ENCODE measurements at places on chromosomes 5 and 9.
A peak's percentile ranks its signal among the peaks of the same experiment; 100 is the strongest.

DNA sequence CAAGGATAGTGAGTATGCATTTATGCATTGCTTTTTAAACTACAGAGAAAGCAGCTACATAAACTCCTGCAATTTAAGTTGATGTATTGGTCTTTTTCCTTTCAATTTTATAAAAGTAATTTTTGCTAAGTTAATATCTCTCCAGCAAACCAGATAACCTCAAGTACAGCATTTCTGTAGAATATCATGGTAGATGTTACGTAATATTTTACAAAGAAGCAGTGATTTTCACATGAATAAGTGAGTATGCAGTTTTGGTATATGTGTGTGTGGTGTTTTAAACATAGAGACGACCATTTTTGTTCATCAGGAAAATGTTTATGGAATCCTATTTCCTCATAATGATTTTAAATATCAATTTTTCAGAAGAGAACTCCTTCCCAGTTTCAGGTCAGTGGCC is 118.9 kb downstream of the INSYN2B start:
- DNase-seq: no peak

GRCh38 chr9:37922363-37923117 is 18.6 kb upstream of the SLC25A51 start:
- DNase-seq: no peak

DNA sequence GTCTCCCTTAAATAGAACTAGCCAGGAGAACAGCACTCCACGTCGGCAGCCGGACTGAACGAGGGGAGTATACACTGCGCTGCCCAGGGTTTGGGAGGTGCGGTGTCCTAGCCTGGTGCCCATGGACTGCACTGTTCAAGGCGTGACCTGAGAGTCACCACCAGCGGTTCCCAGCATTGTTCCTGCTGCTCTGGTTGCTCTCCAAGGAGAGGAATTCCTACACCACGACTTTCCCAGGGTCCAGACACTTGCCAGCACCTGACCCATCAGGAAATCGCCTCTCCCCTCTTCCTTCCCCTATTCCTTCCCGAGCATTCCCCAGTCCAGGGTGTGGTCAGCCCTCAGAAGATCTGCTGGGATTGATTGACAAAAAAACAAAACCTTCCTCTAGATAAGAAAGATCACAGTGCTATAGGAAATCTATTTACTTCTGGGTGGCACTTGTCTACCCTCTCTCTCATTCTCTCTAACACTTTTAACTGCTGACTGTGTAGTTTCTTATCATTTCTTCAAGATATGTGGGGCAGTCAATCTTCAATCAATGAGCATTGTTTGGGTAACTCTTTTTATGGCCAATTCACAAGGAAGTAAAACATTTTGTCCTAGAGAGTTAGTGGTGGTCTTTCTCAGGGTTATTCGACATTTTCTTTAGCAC is 297.8 kb upstream of the ACTBL2 start:
- DNase-seq: no peak

DNA sequence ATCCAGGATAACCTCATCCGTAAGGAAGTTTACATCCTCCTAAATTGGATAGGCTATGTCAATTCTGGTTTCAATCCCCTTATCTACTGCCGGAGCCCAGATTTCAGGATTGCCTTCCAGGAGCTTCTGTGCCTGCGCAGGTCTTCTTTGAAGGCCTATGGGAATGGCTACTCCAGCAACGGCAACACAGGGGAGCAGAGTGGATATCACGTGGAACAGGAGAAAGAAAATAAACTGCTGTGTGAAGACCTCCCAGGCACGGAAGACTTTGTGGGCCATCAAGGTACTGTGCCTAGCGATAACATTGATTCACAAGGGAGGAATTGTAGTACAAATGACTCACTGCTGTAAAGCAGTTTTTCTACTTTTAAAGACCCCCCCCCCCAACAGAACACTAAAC is 1.3 kb downstream of the ADRB2 start:
- DNase-seq: no peak

- DNase-seq: no peak
Measured at GRCh38 chr9:113898596-113898995, 22.5 kb downstream of the ZNF618 start.

DNA sequence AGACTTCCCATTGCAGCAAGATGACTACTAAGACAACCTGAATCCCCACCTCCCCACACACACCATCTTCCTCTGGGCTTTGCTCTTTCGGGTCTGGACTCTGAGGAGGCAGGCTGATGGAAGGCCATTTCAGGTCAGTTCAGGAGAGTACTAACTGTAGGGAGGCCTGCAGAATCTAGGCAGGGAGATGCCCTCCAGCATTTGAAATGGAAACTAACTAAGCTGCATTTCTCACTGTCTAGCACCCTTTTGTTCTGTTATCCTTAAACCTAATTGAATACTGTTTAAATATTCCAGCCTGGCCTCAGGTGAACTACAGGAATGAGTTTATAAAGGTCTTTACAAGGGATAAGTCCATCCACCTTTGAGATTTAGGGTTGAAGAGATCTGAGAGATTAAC is 4.9 kb upstream of the TBCA start:
- no peak for DNase-seq

DNA sequence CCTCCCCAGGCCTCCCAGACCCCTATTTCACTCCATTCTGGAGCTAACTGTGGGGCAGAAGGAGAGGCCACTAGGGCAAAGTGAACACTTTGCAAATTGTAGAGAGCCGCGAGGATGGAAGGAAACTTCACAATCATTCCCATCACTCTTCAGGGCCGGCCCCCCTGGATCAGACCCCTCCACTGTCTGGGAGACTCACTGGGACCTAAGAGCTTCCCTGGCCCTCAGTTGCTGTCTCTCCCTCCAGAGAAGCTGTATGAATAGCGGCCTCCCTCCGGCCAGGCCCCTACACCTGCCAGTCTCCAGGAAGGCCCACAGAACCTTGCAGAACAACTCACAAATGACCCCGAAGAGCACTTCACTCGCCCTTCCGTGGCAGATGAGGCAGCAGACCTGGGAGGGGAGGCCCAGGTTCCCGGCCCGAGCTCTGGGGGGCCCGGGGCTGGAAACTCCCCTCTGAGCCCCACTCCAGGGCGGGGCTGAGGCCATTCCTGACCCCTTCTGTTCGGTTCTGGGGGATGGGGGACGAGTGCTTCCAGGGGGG is 141.9 kb upstream of the IER5L start:
- DNase-seq: no peak

DNA sequence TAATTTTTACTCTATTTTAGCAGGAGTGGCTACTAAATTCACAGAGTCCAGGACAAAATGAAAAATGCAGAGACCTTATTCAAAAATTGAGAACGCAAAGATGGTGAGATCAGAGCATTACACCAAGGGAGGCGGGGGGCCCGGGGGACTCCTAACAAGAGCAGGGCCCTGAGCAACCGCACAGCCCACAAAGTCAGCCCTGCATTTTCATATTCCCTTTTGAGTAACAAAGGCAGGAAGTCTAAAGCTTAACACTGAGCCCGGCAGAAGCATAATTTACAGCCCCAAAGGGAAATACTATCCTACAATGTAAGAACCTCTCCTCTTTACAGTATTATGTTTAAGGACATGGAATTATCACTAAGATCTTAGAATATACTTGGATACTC is 69.4 kb downstream of the TLE1 start:
- DNase-seq: no peak

GRCh38 chr5:111389390-111390082 is 122.8 kb downstream of the STARD4 start:
- DNase-seq: no peak

- DNase-seq: no peak
Measured at GRCh38 chr9:88810826-88811225, 180.4 kb upstream of the S1PR3 start.

GRCh38 chr9:114851306-114851705 is 45.5 kb upstream of the TNFSF15 start:
- no peak for DNase-seq

GRCh38 chr9:136169495-136169894 is 35.4 kb downstream of the LHX3 start:
- no peak for DNase-seq

DNA sequence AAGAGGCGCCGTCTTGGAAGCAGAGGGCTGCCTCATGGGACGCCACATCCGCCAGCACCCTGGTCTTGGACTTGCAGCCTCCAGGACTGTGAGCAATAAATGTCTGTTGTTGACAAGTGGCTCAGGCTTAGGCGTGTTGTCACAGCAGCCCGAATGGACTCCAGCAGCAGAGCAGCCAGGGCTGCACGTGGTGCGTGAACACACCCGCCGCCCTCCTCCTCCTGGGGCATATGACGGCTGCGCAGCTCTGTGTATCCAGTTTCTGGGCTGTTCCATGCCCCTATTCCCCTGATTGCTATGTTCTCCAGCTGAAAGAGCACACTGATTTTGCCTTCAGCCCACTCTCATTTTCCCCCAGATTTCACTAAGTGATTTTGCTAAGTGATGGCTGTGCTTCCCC is 36.0 kb upstream of the CLPTM1L start:
- DNase-seq: peak; percentile 19

DNA sequence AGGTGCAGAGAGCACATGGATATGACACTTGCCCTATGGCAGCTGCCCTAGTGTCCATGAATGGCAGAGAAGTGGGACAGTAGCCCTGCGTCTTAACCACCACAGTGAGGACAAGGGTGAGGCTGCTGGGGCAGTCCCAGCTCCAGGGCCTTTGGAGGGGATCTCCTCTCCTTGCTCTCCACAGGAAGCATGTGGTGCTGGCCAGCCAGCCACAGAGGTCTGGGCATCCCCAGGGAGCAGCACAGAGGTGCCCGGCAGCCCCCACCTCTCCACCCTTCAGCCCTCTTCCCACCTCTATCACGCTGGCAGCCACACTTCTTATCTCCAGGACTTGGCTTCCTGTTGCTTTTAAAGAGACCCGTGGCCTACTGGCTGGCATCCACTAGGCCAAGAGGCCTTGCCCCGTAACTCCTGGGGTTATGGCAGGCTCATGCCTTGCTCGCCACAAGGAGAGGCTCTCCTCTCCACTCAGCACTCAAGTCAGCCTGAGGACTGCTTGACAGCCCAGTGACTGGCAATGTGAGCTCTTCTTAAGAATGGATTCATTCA is 21.9 kb downstream of the CSF2 start:
- DNase-seq: no peak

- no peak for DNase-seq
Measured at GRCh38 chr5:35342664-35343063, 112.4 kb upstream of the PRLR start.

GRCh38 chr5:96256795-96257470 is 176.1 kb downstream of the PCSK1 start:
- DNase-seq: no peak

- no peak for DNase-seq
Measured at GRCh38 chr5:32279223-32279622, 33.5 kb downstream of the MTMR12 start.

GRCh38 chr9:8872802-8873201 is 1073.2 kb upstream of the DMAC1 start:
- no peak for DNase-seq

DNA sequence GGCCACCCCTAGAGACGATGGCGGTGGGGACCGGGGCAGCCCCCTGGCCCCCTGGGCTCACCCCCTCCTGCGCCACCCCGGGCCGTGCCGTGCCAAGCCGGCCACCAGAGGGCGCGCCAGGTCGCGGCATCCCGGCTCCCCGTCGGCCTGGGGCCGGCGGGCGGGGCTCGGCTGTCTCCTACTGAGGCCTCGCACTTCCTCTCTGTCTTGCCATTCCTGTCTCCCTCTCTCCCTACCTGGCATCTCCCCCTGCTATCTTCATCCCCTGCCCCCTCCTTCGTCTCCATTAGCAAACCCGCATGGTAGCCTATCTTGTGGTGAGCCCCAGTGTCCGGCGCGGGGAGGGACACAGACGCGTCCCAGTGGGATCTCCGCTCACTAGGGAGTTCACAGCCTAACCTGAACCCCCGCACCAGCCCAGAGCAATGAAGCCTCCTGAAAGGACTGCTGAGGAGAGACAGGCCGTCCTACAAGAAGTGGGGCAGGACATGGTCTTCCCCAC is 29.8 kb upstream of the FABP6 start:
- peak; percentile 70 for DNase-seq

GRCh38 chr9:26142631-26143030 is 464.4 kb upstream of the TUSC1 start:
- no peak for DNase-seq

- DNase-seq: peak; percentile 81
Measured at GRCh38 chr5:79025054-79025472, 40.0 kb upstream of the ARSB start.

DNA sequence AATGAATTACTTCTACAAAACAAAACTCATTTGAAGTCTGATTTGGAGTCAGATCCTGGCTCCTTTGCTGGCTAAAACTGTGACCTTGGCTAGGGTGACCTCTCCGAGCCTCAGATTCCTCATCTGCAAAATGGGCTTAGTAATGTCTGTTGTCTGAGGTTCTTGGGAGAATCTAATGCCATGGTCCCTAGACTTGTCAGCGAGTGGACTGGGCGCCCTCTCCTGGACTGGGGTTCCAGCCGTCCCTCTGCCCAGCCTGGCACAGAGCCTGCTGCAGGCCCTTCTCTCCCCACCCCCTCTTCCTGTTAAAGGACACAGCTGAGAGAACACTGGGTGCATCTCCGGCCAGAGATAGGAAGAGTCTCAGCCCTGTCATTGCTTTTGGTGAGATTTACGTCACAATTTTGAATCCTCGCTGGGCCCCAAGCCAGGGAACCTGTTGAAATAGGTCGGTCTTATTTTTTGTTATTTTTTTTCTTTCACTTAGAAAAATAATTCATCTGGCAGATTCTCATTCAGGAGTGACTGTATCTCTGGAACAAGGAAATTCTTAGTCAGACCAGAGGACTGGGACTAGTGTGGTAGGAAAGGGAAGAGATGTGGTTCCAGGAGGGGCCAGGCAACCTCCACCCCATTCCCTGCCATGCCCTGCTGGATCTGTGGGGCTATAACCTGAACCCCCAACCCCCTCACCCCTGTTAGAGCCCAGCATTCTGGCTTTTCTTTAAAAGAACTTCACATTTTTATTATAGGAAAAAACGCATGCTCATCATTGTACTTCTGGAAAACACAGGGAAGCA is 48.2 kb upstream of the RPL26L1 start:
- no peak for DNase-seq

GRCh38 chr9:4318741-4319140 is 18.9 kb upstream of the GLIS3 start:
- no peak for DNase-seq

- DNase-seq: no peak
Measured at GRCh38 chr9:97632248-97632984, 752 bp downstream of the TSTD2 start.

DNA sequence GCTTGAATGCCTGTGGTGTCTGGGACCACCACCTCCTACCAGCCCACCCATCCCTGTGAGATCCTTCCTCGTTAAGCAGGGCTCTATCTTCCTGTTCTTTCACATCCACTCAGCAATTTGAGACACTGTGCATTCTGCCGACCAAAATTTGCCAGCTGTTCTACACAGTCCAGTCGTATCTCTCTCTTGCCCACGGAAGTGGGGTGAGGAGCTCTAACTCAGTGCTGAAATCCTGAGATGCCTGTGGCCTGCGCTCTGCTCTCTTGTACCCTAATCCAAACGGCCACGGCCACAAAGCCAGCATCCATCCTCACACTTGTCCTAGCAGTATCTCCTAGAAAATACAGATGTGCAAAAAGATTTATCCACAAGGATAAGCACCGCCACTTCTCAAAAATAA is 97.9 kb downstream of the MVB12B start:
- DNase-seq: no peak

Data from muscle of arm (tissue), 14 donors.